Activated CD8-positive, alpha-beta memory T cell treated with anti-CD3 and anti-CD28 coated beads, Interleukin-2, amount 50 U/mL, for 4 hours (primary cell): ENCODE measurements at places on chromosomes 2 and 18.

- no peak for DNase-seq
Observed at GRCh38 chr2:61807036-61807757, 46.7 kb downstream of the FAM161A start.

DNA sequence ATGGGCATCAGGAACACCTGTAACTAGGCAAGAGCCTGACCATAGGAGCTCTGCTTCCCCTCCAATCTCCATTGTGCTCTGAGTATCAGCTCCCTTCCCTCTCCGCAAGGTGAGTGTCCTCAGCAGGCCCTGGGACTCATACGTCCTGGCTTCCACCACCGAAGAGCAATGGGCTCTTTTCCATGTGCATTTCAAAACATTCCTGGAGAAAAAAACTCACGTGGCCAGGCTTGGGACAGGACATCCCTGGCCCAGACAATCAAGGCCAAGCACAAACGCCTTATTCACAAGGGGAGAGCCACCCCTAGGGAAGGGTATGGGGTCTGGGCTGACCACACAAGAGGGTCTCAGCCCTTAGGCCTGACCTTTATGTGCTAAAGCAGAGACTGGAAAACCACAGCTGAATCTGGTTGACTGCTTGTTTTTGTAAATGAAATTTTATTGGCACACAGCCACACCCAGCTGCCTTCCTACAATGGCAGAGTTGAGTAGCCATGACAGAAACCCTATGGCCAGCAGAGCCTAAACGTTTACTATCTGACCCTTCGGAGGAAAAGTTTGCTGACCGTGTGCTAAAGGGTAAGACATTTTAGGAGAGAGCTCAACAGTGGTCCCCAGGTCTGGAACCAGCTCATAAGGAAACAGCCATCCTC is 175.7 kb upstream of the ARL4C start:
- DNase-seq, result no peak

- DNase-seq, result no peak
Observed at GRCh38 chr18:56112013-56112749, 524.2 kb upstream of the TCF4 start.

GRCh38 chr2:75076088-75076487 is 117.6 kb downstream of the POLE4 start:
- DNase-seq, result no peak

- no peak for DNase-seq
Observed at GRCh38 chr2:202780514-202781021, 91.0 kb downstream of the ICA1L start.

DNA sequence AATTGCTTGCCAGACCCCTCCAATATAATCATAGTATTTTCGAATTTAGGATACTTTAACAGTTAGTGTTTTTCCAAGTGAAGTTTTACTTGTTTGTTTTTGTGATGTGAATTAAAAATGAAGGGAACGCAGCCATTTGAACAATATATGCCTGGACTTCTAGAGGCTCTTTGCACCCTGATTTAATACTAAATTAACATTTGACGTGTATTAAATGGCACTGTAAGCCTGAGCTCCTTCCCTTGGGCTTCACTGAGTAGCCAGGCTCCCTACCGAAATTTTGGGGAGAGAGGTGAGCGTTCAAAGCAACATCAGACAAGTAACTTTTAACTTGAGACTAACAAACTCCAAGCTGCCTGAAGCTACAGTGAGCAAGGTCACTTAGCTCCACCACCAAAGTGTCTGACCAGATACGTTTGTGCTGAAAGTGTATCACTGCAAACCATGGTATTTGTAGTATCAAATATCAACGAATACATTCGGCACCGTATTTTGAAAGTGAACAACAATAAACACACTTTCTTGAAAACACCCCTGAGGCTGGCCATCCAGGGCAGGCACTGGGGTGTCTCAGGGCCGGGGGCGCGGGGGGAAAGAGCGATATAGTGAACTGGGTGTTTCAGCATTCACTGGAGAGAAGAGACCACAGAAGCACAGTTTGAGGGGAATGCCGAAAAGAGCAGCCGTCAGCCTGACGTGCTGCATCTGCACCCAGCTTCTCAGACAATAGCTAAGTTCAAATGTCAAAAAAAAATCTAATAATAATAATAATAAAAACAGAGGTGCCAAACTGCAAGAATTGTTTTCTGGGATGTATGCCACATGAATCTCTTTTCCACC is 7.7 kb upstream of the POU3F3 start:
- DNase-seq, result no peak

GRCh38 chr2:118748245-118748885 is 99.1 kb downstream of the EN1 start:
- no peak for DNase-seq
